ENCODE measurements at places on chromosomes 1 and 21.

DNA sequence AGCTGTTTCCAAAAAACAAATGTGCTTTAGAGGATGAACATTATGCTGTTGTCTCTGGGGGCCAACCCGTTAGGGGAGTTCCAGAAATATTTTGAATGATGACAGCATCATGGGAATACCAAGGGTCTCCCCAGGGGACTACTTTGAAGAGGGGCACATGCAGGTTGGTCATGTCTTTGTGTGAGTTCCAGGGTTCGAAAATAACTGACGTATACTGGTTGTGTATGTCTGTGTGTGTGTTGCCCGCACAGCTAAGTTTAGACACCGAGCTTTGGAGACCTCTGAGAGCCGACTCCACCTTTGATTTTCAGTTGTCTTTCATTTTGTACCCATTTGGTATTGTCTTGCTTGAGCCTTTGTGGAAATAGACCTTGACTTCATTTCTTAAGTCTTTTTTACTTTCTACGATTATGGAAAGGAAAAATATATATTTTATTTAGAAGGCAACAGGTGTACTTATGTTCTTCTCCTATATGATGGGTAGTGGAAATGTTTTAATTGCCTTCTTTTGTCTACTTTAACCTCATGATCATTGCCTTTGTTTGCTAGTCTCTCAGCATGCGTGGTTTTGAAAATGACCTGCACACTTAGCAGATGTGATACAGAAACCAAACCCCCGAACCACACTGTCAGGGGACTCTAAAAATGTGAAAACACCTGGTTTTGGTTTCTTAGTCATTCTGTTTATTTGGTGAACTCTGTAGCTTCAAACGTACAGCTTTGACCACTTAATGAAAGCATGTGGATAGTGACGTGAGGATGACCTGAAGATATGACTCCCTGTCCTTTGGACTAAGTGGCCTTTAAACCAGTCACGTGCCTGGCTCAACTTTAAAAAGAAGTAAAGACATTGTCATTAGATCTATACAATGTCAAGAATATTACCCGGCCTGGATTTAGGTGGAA lies 56.5 kb downstream of the GALNT2 start:
- DNase-seq: no peak

DNA sequence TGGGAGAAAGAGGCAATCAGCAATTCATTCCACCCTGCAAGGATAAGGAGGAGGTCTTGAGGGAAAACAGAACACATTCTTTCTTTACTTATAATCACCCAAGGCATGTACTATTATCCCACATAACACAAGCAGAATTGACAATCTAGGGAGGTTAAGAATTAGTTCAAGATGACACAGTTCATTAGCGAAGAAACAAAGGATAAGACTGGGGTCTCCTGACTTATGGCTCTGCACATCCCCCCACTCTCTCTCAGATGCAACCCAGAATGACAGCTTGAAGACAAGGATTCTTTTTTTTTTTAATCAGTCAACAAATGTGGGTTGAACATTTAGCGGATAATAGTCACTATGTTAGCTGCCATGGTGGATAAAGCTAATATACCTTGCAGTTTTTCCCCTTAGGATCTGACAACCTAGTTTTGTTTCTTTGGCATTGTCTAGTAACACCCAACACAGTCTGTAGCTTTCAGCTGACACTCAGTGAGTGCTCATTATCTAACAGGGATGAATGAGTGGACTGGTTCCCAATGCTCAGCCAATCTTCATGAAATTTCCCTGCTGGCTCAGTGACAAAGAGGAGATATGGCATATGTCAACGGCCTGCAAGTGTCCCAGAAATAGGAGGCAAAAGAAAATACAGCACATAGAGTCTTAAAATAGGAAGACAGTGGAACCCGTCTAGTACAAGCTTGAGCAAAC lies 35.1 kb downstream of the RXRG start:
- no peak for DNase-seq

DNA sequence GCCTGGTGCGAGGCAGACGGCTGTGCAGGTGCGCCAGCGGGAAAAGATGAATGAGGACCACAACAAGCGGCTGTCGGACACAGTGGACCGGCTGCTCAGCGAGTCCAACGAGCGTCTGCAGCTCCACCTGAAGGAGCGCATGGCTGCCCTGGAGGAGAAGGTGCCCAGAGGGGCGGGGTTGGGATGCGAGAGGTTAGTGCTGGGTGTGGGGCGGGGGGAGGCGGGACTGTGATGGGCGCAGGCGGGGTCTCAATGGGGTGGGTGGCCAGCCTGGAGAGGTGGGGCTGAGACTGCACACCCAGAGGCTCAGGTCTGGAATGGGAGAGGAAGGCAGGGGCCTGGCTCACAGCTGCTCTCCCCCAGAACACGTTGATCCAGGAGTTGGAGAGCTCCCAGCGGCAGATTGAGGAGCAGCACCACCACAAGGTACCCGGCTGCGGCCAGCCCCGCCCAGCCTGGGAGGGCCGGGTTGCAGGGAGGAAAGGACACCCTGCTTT lies 22.3 kb downstream of the PPFIA4 start:
- no peak for DNase-seq

GRCh38 chr1:59081795-59082194 lies 215.1 kb upstream of the FGGY start:
- no peak for DNase-seq

DNA sequence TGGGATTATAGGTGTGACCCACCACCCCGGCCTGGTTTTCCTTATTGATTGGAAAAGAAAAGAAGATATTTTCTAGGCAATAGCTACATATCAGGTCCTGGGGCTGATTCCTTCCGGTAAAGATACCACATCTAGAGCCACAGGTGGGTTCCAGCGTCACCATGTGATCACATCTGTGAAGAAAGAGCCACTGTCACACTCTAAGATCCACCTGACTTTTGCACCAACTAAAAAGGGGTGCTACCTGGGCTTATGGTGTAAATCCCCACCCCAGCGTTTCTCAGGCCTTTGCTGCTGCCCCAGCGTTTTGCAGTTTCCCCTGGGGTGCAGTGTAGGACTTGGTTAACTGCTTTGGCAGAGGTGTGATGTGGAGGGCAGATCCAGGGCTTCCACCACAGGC lies 22.3 kb upstream of the PDE9A start:
- DNase-seq: no peak

DNA sequence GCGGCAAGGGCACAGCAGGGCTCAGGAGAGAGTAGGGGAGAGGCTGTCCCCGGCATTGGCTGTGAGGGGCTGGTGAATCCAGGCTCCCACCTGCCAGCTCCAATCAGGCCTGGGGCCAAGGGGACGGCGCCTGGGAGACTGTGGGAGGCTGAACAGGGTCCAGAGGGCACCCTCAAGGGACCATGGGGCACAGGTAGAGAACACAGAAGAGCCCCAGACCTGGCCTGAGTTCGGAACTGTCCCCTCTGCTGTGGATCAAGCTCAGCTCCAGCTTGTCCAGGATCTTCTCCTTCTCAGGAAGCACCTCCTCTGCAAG lies 67.0 kb downstream of the KCNAB2 start:
- DNase-seq: no peak

DNA sequence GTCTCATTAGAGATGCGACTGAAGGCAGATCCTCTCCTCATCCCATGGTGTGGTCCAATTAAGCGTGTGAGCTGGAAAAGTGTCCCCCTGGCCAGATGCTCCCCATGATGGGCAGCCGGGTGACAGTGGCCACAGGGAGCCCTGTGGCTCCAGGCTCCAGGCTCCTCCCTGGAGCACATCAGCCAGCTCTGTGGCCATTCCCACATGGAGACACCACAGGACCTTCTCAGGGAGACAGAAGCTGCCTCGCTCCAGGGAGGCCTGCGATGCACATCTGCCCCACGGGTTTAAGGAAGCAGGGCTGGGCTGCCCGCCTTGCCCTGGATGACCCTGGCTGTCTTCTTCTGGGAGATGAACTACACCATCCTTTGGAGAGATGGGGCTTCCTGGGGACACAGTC lies 99.9 kb upstream of the TLR5 start:
- no peak for DNase-seq

DNA sequence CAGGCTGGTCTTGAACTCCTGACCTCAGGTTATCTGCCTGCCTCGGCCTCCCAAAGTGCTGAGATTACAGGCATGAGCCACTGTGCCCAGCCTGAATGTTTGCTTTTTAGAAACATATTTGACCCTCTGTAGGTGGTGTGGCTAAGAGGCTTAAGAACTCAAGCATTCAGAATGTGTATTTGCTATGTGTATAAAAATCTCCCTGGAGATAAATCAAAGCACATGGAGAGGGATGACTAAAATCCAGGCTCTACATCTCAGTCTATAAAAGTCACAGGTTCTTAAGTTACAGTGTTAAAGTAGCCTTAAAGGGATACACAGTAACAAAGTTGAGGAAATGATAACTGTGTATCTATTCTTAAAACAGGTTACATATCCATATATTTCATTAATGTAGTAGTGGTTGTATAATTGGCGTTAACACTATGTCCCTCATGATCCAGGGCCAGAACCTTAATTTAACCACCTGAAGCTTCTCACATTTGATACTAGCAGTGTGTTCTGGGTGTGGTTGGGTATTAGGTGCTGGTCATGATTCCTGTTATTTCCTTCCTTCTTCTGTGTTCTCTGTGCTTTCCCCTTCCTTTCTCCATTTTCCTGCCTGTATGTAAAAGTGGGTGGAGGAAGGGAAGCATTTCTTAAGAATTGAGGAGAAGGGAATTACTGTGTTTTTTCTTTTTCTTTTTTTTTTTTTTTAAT lies 16.2 kb downstream of the GIPC2 start:
- DNase-seq: no peak

DNA sequence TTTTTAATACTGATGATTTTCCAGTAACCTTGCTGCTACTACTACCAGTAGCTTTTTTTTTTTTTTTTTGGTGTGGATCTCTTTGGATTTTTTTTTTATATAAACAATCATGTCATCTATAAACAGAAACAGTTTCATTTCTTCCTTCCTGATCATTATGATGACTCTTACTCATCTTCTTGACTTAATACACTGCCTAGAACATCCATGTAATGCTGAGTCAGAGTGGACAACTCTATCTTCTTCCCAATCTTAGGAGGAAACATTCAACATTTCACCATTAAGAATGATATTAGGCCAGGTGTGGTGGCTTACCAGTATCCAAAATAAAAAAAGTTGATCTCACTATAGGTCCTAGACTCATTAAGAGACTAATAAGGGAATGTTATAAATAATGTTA lies 69.1 kb downstream of the RUSC1 start:
- no peak for DNase-seq

GRCh38 chr1:221241592-221241991 lies 362.3 kb downstream of the HLX start:
- no peak for DNase-seq

GRCh38 chr1:205248793-205249601 lies 21.3 kb downstream of the TMCC2 start:
- DNase-seq: no peak

GRCh38 chr1:168135921-168136708 lies 615 bp downstream of the GPR161 start:
- DNase-seq: no peak

DNA sequence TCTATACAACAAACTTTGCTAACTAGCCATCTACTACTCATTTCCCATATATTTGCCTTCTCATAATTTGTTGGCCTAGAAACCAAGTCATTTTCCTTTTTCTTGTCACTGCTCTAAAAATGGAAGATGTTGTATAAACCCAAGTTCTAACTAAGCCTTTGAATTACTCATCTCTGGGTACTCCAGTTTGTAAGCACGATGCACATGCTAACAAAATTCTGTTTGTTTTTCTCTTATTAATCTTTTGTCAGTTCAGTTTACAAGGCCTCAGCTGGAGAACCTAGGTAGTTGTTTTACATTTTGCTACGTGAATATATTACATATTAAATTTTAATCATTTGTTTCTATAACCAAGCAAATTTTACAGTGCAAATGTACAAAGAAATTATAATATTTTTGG lies 663.2 kb upstream of the RGS18 start:
- no peak for DNase-seq

DNA sequence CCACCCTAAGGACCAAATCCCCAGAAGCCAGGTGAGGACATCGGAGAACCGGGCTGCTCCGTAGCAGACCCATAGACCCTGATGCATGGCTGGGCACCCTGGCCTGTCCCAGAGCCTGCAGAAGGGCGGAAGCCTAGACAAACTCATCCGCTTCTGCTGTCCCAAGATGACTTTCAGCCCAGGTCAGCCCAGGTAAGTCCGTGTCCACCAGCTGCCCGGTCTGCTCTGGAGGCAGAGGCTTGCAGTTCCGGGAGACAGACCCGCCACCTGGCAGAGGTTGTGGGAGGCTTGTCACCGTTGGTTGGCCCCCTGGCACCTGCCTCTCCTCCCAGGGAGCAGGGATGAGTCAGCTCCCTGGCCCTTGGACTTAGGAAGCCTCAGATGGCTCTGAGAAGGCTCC lies 22.8 kb upstream of the POFUT2 start:
- no peak for DNase-seq

GRCh38 chr1:54229281-54229891 lies 29.4 kb downstream of the MRPL37 start:
- DNase-seq: no peak

DNA sequence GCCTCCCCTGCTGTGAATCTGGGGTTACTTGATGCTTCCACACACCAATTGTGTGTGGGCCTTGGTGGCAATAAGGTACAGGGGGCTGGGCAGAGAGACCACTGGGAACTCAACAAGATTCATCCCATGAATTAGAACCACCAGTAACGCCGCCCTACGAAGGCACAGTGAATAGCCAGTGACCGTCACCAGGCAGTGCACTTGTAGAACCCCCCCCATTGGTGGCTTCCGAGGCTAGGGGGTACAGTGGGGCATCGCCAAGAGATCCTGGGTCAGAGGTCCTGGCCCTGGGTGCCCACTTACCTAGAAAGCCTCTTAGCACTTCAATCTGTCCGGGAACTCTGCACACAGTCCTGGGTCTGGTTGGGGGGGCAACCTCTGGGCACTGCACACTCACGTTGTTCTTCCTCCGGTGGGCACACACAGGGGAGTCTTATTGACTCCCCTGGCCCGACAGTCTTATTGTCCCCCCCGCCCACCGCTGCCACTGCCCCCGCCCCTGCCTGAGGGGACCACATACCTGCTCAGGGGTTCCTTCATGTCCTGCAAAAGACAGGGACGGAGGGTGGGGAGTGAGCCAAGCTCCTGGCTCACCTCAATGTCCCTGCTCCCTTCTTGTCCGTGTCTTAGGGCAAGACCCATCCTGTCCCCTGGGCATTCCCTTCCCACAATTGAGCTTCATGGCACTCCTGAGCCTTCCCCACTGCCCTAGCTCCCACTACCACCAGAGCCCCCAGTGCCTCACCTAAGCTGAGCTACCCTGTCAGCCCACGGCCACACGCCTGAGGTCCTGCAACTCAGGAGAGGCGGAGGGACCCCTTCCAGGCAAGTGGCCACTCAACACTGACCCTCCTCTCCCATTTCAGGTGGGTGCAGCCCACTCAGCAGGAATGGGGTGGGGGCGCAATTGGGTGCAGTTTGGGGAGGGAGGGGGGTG lies 2.5 kb upstream of the TRIM11 start:
- no peak for DNase-seq

DNA sequence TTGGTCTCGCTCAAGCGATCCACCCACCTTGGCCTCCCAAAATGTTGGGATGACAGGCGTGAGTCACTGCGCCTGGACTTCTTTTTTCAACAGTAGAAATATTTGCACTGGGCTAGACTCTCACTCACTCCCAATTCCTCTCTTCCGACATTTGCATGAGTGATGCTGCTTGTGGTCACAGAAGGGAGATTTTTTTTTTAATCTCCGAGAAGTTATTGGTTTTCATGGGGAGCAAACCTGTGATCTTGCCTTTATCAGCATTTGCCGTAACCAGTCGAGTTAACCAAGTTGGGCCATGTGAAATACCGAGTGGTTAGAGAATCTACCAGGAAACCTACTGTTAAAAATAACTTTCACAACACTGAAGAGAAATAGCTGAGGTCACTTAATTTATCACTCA lies 21.1 kb downstream of the ERG start:
- DNase-seq: no peak

GRCh38 chr1:233677690-233678354 lies 63.9 kb downstream of the KCNK1 start:
- no peak for DNase-seq

GRCh38 chr1:1045129-1045528 lies 25.2 kb downstream of the AGRN start:
- DNase-seq: no peak

Data from NCI-H1417 treated with DMSO at 0.1 percent for 48 hours (cell line).